ENCODE measurements at places on chromosomes 4 and X.
A peak's percentile ranks its signal among the peaks of the same experiment; 100 is the strongest.

GRCh38 chrX:43720082-43720481, 64.0 kb downstream of the MAOA start:
- no peak for DNase-seq

- peak; percentile 2 for DNase-seq
Measured at GRCh38 chr4:114180481-114180880, 201.0 kb upstream of the ARSJ start.

- no peak for DNase-seq
Measured at GRCh38 chr4:141329174-141329569, 108.5 kb downstream of the ZNF330 start.

GRCh38 chr4:2651546-2651945, 104.6 kb downstream of the TNIP2 start:
- no peak for DNase-seq

- DNase-seq, result no peak
Measured at GRCh38 chr4:184705692-184706091, 28.2 kb downstream of the CENPU start.
